ENCODE measurements at places on chromosomes 7 and 10.

DNA sequence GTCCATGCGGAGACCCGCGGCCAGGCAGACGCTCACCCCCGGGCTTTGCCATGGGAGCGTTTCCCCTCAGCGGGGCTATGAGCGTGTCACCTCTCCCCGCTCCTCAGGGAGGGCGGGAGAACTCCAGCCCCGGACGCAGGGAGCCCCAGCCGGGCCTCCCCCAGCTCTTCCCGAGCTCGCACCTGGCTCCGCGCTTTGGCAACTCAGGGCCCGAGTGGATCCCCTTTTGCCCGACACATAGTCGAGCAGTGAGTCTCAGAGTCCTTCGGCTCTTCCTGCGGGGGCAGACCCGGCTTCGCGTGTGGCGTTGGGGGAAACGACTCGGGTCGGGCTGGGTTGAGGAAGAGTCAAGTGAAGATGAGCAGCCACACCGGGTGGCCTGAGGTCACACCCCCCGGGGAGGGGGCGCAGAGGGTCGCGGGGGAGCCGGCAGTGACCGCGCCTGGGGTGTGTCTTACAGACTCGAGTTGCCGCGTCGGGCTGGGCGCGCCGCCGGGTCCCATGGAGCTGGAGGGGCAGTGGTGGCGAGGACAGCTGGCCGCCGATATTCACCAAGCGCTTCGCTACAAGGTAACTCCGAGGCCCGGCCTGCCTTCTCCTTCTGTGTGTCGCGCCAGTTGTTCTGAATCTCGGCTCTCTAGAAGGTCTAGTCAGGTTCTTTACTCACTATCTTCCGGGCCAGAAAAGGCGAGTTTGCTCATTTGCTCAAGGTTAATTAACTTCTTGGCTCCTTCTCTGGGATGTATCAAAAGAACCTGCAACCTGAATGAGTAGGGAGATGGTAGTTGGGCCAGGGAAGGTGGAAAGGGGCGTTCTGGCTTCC, 721 bp downstream of the CCNJ start:
- no peak for DNase-seq

- DNase-seq, result no peak
Measured at GRCh38 chr10:117499248-117500105, 43.1 kb upstream of the EMX2 start.

DNA sequence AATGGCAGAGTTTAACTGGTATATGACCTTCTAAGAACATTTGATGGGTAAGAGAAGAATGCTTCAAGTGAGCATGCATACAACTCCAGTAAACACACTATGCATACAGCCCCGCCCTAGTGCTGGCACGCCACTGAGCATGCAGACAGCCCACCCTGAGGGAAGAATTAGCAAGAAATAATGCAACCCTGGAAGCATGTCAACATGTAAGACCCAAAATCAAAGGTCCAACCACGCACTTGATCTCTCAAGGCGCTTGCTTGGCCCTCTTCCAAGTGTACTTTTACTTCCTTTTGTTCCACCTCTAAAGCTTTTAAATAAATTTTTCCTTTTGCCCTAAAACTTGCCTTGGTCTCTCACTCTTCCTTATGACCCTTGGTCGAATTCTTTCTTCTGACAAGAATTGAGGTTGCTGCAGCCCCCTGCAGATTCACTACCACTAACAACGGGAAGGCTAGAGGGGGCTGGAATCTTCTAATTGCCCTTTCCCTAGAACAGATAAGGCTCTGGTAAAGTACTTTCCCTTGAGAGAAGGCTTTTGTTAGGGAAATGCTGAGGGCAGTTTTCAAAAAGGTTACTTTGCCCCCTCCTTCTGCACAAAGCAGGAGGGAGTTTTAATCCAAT, 3.4 kb downstream of the FAM24B start:
- no peak for DNase-seq

- DNase-seq, result no peak
Measured at GRCh38 chr7:23490357-23491135, 20.3 kb upstream of the IGF2BP3 start.

- no peak for DNase-seq
Measured at GRCh38 chr10:79186486-79187120, 117.8 kb downstream of the ZMIZ1 start.

- no peak for DNase-seq
Measured at GRCh38 chr7:7595451-7595850, 28.8 kb downstream of the MIOS start.

DNA sequence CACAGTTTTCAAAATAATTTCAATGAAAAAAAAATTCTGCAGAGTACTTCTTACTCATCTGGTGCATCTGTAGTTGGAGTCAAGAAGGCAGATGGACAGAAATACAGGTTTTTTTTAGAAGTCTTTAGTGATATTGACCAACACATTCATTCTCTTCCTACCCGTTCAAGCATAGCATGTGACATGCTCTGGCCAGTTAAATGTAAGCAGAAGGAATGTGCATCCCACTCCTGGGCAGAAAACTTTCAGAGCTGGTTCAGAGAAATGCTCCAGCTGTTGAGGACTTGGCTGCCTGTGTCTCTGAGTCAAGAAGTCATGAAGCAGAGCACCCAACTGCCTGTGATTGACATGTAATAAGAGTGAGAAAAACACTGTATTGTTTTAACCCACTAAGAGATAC, 665.3 kb upstream of the IGFBP3 start:
- DNase-seq, result no peak

DNA sequence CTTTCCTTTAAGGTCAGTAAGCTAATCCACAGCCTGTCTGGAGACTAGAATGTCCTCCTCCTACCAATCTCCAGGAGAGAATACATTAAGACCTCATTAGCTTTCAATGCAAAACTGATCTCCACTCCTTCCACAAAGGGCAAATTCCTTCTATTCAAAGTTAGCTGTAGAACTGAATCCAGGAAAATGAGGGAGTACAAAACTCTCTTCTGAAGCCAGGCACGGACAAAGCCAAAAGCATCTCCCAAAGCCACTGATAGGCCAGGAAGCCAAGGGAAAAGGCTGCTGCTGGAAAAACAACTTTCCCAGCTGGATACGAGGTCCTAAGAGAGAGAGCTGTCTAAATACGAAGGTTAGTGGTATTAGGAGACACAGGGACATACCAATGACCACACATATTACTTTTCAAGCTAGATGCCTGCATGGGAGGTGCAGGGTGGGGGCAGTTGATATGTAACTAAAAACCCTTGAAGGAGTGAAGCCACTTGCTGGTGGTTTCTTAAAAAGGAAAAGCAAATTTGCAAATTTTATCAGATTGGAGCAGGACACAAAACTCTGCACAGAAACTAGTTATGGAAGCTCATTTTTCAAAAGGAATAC, 43.6 kb downstream of the MKX start:
- DNase-seq, result no peak

DNA sequence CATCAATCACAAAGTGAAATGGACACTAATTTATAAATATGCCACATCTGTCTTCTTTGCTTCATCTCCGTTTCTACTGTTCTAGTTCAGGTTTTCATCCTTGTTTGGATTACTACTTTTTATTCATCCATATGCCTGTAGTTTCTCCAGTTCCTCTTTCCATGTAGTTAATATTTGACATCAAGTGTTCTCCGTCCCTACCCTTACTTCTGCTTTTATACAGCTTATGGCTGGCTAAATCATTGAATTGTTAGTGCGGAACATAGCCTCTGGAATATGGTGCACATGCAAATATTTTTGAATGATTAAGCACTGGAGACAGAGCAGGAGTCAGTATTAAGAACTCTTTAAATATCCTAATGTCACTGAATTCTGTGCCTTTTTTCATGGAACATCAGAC, 230.0 kb upstream of the PPP1R3A start:
- no peak for DNase-seq

- no peak for DNase-seq
Measured at GRCh38 chr7:140899883-140900282, 24.8 kb downstream of the BRAF start.

GRCh38 chr10:103872137-103872931, 17.0 kb upstream of the SH3PXD2A start:
- DNase-seq, result no peak

DNA sequence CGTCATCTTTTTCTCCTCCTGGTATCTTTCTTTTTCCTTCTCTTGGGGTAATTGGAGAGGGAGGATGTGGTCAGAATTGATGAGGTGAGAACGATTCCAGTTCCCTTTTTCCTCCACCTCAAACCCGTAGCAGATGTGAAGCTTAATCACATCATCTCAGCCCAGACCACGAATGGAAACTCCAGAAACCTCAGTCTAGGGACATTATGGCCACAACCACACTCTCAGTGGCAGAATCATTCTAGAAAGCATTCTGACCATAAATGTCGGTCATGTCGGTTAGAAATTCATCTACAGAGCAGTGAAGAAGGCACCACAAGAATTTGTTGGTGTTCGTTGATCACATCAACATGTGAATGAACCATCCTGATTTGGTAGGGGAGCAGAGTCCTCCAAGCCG, 78.7 kb downstream of the GATA3 start:
- peak; percentile 70 for DNase-seq

- no peak for DNase-seq
Measured at GRCh38 chr10:123858077-123858681, 33.4 kb downstream of the CPXM2 start.

GRCh38 chr10:132908621-132909295, 33.6 kb downstream of the CFAP46 start:
- no peak for DNase-seq

GRCh38 chr7:127683776-127684681, 32.0 kb downstream of the SND1 start:
- DNase-seq, result peak; percentile 49

- no peak for DNase-seq
Measured at GRCh38 chr10:72276013-72276387, 2.3 kb downstream of the DDIT4 start.

DNA sequence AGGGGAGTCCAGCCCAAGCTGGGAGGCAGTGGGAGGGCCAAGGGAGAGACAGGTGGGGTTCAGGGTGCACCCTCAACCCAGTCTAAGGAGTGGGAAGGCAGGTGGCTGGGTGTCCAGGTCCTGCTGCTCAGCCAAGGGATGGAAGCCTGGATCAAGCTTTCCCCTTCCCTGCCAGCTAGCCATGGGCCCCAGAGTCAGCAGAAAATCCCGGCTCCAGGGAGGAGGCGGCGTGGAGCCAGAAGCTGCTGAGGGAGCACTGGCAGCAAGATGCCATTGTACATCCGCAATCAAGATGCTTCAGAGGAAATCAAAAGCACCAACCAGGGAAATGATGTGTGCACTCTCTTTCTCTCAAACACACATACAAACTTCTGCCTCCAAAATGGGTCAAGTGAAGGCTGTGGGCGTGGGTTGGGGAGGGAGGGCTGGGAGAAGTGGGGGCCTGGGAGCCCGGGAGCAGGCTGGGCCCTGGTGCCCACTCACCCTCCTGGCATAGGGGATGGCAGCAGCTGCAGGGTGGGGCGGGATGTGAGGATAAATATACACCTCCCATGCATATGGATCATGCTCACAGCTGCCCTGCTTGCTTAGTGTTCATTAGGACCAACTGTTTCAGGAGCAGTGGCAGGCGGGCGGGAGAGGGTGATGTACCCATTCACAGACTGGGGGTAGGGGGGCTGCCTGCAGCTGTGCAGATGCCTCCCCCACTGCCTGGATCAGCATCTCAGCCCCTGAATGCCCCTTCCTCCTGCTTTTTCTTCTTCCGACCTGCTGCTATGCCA, 24.2 kb downstream of the TRIM8 start:
- DNase-seq, result no peak

DNA sequence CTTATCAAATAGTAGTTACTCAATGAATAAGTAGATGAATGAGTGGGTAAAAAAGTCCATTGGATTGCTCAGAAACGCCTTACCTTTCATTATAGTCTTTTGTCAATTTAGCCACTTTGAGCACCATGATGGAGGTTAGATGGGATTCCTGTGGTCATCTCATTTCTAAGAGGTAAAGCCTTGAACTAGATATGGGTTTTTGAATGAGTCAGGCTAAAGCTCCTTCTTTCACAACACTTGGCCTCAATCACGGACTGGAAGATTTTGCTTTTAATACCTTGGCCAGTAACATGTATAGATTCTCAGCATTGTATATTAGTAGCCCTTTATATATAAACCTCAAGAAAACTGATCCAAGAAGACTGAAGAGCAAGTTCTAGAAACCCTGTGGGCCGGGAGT, 99.7 kb upstream of the CCDC6 start:
- no peak for DNase-seq

DNA sequence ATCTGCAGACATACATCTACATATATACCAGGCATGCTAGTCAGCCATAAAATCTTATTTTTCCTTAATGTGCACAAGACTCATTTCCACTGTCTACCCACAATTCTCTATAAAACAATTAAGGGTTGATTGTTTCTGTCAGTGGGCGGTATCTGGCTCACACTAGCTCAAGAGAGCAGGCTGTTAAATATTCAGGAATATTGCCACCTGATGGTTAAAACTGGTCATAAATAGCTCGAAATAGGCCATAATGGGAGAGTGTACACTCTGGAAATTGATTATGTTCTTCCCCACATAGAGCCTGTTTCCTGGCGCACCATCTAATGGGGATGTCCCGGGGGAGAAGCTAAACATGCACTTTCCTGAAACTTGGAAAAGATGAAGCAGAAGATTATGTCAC, 620.6 kb upstream of the ANKRD30A start:
- DNase-seq, result no peak

- no peak for DNase-seq
Measured at GRCh38 chr7:70710011-70710480, 421.9 kb upstream of the GALNT17 start.

- no peak for DNase-seq
Measured at GRCh38 chr10:9807846-9808245, 1209.8 kb upstream of the CELF2 start.

GRCh38 chr7:54738737-54739136, 20.3 kb downstream of the SEC61G start:
- no peak for DNase-seq

GRCh38 chr10:22271786-22272185, 44.4 kb upstream of the COMMD3 start:
- DNase-seq, result no peak

- no peak for DNase-seq
Measured at GRCh38 chr10:15311569-15312280, 59.4 kb downstream of the FAM171A1 start.

DNA sequence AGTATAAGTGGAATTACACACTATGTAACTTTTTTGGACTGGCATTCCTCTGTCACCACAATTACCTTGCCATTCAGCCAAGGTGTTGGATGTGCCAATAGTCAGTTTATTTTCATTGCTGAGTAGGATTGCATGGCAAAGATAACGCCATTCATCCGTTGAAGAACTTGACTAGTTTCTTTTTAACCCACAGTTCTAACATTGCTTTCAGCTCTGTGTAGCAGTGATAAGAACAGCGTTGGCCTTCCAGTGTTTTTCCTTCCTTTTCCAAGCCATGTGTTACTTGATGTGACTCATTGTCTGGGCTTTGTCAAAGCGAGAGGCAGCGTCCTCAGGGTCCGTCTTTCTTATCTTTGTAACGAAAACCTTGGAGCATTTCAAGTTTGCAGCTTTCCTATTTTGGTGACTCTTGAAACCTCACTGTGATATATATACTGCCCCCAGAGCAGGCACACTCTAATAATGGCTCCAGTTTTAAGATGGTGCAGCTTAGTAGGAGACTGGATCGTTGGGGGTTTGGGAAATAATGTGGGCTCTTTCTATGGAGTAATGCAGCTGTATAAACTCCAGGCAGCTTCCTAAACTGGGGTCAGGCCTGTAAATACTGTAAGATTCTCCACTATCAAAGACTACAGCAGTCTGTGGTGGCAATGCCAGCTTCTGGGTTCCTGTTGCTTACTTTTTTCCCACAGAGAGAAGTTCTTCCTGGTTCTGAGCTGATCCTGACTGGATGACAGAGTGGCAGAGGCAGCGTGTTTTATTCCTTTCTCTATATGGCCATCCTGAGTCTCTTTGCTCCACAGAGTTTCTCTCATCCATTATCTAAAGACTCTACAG, 41.7 kb downstream of the AKR1E2 start:
- no peak for DNase-seq

- DNase-seq, result no peak
Measured at GRCh38 chr10:62961951-62962523, 145.9 kb upstream of the EGR2 start.
